ENCODE measurements at places on chromosomes 3 and 15.

DNA sequence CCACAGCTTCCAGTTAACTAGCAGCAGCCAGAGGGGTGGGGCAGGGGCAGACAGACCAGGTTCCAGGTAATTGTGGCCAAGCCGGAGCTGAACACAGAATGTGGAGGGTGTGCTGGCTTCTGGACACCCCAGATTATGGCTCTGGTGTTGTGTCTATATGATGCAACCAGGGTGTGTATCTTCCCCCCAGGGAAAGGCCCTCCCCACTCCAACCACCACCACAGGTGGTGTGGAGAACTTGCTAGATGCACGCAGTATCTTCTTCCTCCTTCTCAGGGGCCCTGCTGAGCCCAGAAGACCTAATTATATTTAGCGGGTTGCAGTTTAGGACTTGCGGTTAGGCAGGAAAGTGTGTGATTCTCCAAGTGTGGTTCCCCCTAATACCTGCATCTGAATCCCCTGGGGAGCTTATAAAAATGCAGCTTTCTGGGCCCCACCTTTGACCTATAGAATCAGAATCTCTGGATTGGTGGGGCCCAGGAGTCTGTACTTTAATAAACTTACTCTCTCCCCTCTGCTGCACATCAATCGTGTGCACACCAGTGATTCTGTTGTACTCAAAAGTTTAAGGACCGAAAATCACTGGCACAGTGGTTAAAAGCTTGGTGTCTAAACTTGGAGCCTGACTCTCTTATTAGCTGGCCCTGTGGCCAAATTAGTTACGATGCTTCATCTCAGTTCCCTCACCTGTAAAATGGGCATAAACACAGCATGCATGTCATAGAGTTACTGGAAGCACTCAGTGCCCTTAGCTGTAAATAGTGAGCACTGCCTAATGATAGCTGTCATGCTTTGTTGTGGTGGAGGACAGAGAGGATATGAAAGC lies 379.1 kb upstream of the PROK2 start:
- DNase-seq: no peak

DNA sequence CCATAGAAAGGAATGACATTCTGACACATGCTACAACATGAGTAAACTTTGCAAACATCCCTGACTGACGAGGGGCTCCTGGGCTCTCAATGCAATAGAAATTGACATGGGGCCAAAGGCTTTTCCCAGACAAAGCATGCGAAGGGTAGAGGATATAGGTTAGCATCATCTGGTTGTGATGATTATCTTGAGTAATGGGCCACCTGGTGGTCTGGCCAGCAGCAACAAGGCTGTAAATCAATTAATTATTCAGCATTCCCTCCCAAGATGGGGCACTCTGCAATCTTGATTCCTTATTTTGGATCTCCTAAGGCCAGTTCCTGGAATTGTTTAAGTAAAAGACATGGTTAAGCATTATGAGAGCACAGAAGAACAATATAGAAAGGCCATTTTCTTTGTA lies 99.2 kb downstream of the AGBL1 start:
- no peak for DNase-seq

DNA sequence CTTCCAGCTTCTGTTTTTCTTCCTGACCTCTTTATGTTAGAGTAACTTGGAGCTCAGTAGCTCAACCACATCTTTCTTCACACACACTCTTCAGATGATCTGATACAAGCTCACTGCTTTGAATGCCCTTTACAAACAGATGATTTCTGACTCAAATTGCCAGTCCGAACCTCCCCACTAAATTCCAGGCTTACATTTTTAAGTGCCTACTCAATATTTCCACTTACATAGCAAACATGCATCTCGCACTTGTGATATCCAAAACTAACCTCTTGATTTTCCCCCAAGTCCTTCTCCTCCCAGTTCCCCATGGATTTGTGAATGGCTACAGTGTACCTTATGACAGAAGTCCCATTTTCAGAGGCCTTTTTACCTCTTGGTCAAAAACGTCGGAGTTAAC lies 139.1 kb downstream of the GBE1 start:
- DNase-seq: no peak

GRCh38 chr3:34258271-34258998 lies 460.0 kb downstream of the PDCD6IP start:
- no peak for DNase-seq

- no peak for DNase-seq
Measured at GRCh38 chr3:47429476-47430270, 46.1 kb downstream of the SCAP start.

- no peak for DNase-seq
Measured at GRCh38 chr3:62774221-62774620, 101.0 kb downstream of the CADPS start.

GRCh38 chr15:81419332-81419943 lies 45.4 kb upstream of the TMC3 start:
- no peak for DNase-seq

DNA sequence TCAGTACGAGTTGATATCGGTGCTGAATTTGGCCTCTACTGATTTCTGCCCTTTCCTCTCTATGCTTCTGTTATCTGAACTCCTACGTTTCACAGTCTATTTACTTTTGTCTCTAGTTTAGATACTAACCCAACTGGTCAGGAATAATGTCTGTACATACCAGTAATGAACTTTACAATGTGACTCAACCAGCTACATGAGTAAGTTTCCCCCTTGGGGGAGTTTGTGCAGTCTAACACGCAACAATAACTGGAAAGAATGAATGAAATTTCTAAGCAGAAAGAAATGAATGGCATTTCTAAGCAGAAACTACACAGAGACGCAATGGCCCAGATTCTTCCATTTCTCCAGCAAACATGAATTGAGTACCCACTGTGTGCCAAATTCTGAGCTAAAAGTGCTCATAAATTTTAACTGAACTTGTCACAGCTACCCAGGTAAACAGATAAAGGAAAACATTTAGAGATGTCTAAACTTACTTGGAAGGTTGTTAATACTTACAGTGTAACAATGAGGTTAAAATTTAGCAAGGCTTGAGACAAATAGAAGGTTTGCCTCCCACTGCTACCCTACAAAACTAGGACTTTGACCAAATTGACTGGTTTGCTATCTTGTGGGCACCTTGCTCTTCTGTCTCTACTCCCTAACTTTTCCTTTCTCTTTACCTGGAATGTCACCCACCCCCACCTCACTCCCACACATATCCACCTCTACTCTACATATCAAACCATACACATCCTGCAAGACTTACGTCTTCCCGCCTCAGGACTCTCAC lies 11.6 kb downstream of the UPK1B start:
- DNase-seq: no peak

- DNase-seq: no peak
Measured at GRCh38 chr3:127041264-127041820, 58.4 kb downstream of the PLXNA1 start.

DNA sequence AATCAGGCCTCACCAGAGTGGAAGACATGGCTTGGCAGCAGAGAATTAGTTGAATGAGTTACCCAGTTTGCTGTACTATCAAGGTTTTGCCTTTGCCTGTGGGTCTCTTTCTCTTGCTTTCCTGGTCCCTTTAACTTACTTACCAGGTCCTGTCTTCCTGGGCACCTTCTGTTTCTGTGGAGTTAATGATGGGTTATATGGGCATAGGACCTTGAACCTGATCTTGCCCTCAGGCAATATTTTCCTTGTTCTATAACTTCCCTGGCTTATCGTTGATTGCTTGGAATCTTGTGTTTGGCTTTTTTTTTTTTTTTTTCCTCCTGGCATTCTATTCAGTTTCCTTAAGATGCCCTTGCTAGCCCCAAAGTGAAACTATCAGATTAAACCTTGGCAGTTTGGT lies 106.8 kb downstream of the HHLA2 start:
- DNase-seq: no peak

DNA sequence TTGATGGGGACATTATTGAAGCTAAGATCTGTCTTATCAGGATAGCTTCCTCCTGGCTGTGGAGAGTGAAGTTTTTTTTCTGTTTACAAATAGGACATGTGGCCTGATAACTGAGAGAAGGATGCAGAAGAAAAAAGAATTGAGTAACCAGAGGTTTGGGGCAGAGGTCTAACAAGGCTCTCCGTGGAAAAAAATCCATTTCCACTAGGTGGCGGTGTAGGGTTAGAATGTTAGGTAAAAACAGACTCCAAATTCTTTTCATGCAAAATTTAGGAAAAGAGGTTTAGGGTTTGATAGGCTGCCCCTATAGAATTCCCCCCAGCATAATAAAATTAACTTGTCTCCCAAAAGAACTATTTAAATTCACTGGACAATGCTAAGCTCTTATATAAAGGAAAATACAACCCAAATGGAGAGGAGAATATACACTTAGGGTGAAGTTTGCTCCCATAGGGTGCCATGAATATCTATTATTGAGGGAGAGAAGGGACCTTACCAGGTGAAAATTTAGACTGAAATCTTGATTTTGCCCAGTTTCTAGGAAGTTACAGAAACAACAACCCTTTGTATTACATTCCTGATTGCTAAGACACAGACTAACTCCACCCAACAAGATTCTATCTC lies 1560.4 kb downstream of the OTOL1 start:
- no peak for DNase-seq

GRCh38 chr3:142165194-142165593 lies 15.8 kb upstream of the TFDP2 start:
- no peak for DNase-seq

DNA sequence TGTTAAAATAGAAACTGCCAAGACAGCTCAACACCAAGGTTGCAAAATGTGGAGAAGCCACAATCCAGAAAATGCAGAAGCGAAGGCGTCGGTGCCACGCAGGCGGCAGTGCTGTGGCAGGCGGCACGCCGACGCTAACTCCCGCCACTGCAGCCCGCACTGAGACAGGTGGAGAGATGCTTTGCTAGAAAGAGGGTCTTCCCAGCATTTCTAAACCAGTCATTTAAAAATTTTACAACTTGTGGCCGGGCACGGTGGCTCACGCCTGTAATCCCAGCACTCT lies 23.2 kb downstream of the CYFIP1 start:
- DNase-seq: no peak

- no peak for DNase-seq
Measured at GRCh38 chr15:80878242-80878866, 99.2 kb downstream of the CEMIP start.

DNA sequence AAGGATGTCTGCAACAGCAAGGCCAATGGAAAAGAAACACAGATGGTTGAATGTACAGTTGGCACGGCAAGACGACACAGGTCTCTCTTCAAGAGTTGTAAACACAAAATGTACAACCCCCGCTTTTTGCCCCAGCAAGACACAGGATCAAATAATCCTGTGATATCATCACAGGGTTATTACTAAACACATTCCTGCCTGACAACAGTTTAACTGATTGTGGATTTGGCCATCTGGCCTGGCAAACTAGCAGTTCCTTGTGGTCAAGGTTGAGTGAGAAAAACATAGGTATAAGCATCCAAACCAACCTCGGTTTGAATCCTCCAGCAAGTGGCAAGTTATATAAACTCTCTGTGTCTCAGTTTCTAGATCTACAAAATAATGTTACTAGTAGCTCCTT lies 23.4 kb downstream of the PARP16 start:
- DNase-seq: no peak

All from vagina (tissue), 2 donors.